Activated effector memory CD4-positive, alpha-beta T cell treated with Interleukin-2 at 50 U/mL for 16 hours (primary cell): ENCODE measurements at places on chromosomes 7 and 10.

DNA sequence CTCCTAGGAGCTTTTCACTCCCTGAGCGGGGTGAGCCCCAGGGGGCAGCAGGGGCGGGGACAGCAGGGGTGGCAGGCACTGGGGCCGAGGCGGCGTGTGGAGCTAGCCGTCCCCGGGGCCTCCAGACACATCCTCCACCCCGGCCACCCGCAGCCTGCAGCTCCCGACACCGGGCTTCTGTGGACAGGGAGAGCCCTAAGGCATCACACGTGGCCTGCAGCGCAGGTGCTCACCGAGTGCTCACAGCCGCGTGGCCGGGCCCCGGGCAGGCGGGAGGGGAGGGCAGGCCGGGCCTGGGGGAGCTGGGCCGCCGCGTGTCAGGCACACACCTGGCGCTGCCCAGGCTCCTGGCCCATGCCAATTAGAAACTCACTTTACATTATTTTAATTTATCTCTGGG lies 51.4 kb downstream of the MICALL2 start:
- DNase-seq: no peak

DNA sequence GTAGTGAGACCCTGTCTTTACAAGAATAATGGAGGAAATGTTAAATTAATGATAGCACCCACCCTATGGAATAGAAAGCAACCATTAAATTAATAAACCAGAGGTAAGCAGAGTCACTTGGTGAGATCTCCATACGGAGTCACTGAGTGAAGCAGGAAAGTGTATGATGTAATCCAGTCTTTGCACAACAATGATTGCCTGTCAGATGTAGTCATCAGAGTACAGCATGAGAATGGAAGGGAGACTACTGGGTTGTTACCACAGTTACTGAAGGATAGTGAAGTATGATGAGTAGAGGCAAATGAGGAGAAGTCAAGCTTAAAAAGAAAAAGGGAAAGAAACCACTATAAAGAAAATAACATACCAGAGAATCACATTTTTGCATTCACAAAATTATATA lies 371.9 kb upstream of the SHH start:
- no peak for DNase-seq

DNA sequence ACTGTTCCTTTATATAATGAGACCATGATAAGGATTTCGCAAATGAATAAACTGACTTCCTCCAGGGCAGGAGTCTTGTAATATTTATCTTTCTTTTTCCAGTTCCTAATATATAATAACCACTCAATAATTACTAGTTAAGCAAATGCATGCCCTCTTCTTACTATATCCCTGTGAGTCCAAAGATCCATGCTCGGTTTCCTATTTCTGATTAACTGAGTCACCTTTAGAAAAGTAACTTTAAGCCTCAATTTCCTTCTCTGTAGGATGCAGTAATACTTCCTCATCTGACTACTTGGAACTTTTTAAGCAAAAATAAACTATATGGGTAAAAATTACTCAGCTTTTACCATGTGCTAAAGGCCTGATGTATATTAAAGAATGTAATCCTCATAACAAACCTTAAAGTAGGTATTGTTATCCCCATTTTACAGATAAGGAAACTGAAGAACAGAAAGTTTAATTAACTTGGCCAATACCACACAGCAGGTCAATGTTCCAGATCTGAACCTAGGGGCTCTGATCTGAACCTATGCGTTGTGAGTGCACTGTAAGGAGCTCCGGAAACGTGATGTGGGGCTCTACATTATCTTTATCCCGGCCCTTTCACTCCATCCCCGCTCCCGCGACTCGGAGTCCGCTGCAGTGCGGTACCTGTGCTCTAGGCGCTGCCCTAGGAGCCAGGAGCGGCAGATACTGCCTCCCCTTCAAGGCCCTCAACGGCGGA lies 458 bp downstream of the COX15 start:
- no peak for DNase-seq

DNA sequence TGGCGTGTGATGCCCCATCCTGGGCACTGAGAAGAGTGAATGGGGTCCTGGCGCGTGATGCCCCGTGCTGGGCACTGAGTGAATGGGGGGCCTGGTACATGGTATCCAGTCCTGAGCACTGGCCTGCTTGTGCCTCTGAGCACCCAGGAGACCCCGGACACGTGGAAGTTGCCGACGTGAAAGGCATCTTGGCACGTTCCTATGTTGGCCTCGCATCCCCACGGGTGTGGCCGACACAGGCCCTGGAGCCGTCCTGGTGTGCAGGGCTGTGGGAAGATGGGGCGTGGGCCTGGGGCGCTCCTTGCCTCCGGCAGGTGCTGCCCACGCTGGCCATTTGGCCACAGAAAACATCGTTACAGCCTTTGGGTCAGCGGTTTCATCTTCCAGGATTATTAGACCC lies 35.5 kb downstream of the CFAP46 start:
- no peak for DNase-seq

DNA sequence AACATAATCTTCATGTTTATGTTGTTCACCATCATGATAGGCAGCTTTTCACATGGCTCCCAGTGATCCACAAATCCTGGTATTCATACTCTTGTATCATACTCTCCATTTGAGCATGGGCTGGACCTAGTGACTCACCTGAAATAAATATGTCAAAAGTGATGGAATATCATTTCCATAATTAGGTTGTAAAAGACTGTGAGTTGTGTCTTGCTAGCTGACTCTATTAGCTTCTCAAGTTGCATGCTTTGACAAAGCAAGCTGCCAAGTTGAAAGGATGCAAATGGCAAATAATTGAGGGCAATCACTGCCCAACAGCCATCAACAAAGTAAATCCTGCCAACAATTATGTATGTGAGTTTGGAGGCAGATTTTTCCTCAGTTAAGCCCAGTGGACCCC lies 300.4 kb downstream of the AHR start:
- no peak for DNase-seq

DNA sequence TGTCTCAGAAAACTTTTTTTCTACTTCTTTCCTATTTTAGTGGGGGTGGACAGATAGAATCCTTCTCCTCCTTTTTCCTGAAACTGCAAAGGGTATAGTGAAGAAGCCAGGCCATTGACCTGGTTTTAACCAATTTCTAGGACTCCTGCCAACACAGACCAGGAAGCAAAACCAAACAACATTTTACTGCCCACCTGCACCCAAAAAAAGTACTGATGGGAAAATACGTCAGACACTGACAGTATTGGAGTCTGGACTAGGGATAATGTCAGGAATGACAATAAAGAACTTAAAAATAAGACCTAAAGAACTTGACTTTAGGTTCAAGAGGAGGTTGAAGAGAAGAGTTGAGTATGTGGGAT lies 5.0 kb upstream of the STEAP4 start:
- DNase-seq: no peak

- no peak for DNase-seq
Measured at GRCh38 chr7:96997512-96998032, 7.8 kb upstream of the DLX6 start.

DNA sequence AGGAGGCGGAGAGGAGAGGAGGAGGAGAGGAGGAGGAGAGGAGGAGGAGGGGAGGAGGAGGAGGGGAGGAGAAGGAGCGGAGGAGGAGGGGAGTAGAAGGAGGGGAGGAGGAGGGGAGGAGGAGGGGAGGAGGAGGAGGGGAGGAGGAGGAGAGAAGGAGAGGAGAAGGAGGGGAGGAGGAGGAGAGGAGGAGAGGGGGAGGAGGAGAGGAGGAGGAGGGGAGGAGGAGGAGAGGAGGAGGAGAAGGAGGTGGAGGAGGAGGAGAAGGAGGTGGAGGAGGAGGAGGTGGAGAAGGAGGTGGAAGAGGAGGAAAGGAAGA lies 15.5 kb upstream of the CRCP start:
- DNase-seq: no peak

GRCh38 chr10:33112831-33113455 lies 154.9 kb upstream of the ITGB1 start:
- no peak for DNase-seq

GRCh38 chr7:140448781-140449480 lies 30.4 kb downstream of the MKRN1 start:
- no peak for DNase-seq

DNA sequence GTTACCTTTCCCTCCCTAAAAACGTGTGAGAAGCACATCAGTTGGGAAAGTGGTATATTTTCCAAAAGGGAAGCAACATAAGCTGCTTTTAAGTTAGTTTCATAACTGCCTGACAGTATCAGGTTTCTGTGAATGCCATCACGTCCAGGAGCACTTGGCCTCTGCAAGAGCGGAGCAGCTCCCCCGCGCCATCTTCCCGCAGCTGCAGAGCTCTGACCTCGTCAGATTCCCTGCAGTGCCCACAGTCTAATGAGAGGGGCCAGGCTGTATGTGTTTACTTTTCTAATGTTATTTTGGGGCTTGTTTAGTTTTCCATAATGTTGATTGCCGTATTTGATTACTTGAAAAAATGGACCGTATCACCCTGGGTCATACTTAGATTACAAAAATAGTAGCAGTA lies 74.2 kb downstream of the MGMT start:
- no peak for DNase-seq

DNA sequence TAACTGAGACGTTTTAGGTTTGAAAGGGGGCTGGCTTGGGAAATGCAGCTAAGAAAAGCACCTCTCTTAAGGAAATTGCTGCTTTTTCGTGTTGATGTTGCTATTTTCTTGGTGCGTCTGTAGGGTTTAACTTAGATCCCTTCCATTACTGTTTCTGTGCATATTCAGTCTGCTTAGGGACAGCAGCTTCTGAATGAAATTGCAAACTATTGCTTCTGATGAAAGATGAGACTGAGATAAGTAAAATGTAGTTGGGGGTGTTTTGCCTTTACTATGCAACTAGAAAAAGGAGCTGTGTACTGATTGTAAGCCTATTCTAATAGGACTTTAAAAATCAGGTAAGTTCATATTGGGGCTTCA lies 772 bp downstream of the HDAC9 start:
- DNase-seq: no peak
